ENCODE measurements at places on chromosomes 7 and 10. TPM values are rescaled to one million over a fixed set of nuclear protein-coding genes. Genes with fewer than 3 reads are reported as not detected.

- no peak for DNase-seq
Measured at GRCh38 chr10:5387169-5387568, 17.5 kb downstream of the TUBAL3 start.

DNA sequence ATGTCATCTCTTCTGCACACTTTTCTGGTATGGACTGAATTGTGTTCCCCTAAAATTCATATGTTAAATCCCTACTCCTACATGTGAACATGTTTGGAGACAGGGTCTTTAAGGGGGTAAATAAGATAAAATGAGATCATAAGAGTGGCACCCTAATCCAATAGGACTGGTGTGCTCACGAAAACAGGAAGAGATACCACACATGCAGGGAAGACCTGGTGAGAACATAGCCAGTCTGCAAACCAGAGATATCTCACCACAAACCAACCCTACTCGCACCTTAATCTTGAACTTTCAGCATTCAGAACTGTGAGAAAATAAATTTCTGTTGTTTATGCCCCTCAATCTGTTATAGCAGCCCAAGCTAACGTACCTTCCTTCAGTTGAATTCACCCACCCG, 51.8 kb downstream of the VWDE start:
- no peak for DNase-seq

GRCh38 chr10:3222068-3222467, 49.5 kb upstream of the PITRM1 start:
- DNase-seq = no peak

DNA sequence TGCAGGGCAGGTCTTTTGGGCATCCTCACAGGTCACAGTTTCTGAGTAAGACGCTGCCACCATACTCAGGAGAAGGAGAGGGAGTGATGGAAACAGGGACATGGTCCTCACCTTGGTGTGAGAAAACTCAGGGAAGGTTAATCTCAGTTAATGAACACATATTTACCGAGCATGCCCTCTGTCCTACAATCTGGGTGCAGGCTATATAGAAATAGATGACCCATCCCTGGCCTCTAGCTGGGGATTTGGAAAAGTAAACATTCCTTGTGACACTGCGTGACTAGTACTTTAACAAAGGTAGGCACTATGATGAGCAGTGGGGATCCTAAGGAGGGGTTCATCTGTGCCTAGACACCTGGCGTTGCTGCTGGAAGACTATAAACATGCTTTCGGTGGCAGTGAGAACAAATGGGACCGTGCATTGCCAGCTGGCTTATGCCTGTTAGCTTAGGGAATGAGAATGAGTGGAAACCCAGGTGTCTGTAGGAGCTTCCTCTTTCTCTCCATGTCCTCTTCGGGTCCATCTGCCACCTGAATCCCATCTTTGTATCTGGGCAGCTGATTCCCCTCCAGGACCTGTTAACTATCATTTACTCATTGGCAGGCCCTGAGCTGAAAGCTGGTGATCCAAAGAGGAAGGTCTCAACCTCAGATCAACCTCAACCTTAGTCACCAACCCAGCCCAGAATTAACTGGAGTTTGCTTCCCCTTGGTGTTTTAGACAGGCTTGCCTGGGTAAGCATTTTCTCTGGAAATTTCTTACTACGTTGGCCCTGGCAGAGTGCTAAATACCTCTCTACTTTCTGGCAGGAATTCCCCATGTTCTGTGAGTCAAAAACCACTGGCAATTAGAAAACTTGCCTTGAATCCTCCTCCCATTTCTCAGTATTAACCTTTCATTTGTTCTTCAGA, 794 bp downstream of the MBL2 start:
- DNase-seq = no peak

DNA sequence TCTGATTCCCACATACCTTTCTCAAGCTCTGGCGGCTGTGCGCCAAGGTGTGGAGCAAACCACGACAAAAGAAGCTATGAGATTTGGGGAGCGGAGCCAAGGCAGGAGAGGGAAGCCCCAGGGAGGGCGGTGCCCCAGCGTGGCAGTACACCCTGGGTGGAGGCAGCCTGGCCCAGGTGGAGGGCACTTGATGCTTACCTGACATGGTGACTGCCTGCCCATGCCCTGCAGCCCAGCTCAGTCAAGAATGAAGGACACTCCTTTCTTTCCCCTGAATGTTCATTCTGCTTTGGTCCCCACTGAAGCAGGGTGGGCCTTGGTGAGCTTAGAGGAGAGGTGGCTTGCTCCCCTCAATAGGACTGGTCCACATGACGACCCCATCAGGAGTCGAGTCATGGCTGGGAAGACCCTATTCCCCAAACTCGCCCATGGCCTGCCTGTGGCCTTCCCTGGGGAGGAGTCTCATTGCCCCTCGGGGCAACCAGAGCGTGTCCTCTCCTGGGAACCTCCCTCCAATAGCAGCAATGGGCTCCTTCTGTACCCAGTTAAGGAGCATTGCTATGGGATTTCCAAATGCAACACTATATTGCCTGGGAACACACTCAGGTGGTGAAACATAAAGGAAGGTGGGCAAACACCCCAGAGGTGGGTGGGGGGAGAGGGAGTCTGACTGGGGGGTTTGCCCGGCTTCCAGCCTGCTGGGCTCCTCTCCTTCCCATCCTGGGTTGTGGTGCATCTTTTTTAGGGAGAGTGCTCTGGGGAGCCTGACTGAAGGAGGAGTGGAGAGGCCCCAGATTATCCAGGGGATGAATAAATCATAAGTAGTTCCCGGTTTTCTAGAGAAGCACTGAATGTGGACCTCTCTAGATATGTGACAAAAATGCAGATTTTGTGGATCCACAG, 22.7 kb downstream of the RAMP3 start:
- no peak for DNase-seq

GRCh38 chr10:130177250-130177649, 41.1 kb downstream of the GLRX3 start:
- DNase-seq = no peak

GRCh38 chr7:142866361-142867096, 11.7 kb downstream of the EPHB6 start:
- DNase-seq = no peak

GRCh38 chr7:85695533-85695932, 508.7 kb upstream of the SEMA3D start:
- no peak for DNase-seq

DNA sequence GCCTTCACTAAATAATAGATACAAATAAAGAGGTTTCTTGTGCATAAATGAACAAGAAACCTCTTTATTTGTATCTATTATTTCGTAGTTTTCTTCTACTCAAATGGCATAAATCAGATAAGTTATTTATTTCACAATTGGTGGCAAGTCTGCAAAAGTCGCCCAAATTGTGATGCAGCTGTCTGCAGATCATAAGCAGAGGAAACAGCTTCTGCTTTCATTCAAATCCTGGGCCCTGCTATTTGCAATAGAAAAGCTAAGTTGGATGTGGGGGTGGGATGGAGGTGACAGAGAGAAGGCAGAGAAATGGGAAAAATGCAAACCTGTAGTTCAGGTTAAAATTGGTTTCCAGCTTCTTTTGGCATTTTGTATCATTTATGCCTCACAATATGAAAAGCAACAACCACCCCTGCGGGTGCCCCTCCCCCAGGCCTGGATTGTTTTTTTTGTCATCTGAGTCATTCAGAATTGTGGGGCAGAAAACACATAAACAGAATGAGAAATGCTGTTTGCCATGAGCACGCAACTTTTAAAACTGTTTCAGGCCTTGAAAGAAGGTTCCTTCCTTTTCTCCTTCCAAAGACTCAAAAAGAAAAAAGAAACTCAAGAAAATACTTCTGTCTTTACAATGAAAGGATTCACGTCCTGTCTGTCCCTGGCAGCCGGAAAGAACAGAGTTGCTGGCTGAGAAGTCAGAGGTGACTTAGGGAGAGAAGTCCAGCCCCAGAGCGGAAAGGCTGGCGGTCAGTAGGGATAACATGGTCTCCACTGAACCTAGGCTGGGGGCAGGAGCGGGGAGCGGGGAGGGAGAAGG, 132.9 kb downstream of the BAMBI start:
- no peak for DNase-seq

DNA sequence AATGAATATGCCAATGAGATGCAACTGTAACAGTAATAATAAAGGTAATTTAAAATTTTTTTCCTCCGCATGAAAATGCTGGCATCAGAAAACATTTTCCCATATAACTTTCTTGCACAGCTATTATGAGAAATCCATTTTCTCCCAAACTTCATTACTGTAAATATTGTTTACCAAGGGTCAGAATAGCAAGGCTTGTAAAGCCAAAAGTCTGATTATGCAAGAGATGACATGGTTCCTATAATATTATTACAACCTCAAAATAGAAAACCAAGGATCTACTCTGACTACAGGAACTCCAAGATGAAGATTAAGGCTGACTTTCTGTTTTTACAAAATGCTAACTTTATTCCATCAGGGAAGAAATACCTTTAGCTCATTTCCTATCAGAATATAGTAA, 162.7 kb upstream of the CDK1 start:
- no peak for DNase-seq

GRCh38 chr10:52068485-52068884, 245.6 kb upstream of the DKK1 start:
- DNase-seq = no peak

DNA sequence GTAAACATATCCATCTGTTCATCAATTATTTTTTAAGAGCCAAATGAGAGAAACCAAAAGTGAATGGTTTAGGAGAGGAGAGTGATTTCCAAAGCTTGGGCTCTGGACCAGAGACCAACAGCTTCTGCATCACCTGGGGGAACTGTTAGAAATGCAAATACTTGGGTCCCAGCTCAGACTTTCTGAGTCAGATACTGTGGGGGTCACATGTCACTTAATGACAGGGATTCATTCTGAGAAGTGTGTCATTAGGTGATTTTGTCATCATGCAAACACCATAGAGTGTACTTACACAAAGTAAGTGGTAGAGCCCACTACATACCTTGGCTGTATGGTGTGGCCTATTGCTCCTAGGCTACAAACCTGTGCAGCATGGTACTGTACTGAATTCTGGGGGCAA, 128.5 kb upstream of the PRR15 start:
- DNase-seq = no peak

DNA sequence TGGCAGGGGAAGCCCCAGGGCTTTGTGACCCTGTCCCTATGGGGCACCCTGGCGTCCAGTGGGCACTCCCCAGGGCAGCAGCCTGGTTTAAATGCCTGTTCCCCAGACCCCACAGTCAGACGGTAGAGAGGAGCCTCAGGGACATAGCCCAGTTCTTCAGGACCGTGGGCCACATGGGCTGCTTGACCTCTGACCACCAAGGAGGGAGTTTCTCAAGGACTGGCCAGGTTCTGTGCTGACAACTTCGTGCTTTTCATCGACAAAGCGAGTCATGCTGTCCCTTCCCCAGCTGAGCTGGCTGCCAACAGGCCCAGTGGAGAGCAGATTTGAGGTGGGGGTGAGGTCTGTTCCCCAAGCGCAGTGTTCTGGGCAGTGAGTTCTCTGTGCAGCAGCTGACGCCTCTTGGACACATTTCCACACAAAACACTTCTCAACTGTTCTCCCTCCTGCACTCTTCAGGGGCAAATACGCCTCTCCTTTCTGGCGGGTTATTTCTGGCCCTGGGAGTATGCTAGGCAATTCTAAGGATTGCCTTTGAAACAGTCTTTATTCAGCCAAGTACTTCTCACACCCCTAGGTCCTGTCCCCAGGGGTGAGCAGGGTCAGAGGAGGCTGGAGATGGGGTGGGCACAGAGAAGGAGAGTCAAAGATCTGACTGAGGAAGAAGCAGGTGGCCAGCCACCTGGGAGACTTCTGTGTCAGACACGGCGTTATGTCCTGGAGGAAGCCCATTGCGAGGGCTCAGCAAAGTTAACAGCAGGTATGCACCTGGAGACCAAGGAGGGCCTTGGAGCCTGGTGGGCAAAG, 57.3 kb upstream of the CAMK2B start:
- DNase-seq = no peak

DNA sequence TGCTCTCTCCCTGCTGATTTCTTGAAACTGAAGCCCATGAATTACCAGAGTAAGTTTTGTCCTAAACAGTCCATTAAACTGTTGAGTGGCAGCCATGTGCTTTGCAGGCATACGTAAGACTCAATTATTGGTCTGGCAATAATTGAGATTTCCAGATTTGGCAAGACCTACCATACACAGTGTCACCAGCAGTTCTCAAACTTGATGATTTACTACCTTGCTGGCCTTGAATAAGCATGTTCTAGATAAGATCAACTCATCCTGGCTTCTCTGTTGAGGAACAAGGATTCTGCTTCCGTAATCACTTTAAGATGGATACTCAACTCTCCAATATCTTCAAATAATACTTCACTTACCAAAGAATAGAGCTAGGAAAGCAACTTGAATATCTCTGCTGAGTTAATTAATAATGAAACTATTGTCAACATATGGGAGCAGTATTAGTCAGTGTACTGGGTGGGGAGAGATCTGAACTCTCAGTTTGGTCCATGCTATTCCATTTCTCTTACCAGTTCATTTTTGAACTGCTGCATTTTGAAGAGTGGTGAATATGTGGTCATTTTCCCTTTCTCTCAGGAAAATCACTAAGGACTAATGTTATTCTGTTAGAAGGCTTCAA, 181.4 kb downstream of the IPMK start:
- DNase-seq = no peak

CNTNAP2 gene
- total RNA-seq = not detected

AFAP1L2 gene
- total RNA-seq = 0.20 TPM

SUN3 gene
- not detected for total RNA-seq

MYPN gene
- total RNA-seq = not detected

NPFFR1 gene
- total RNA-seq = not detected

NKX1-2 gene
- not detected for total RNA-seq
